ENCODE measurements at places on chromosomes 7 and 10.

DNA sequence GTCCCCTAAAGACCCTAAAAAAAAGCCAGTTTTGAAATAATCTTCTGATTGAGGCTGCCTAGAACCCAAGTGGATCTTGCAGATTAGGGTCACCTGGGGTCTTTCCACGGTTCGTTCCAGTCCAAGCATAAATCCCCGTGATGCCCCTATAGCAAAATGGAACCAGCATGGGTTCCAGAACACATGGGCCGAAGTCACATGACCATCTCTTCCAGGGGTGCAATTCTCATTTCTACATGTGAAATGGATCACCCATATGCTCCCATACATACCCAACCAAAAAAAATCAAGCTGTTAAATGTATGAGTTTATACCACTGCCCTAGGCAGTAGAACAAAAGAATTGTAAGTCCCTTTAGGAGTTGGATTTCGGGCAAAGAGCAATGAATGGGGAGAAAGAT, 245.4 kb downstream of the SKIDA1 start:
- DNase-seq, result no peak

- DNase-seq, result no peak
Observed at GRCh38 chr7:25636168-25636567, 407.9 kb upstream of the NPVF start.

DNA sequence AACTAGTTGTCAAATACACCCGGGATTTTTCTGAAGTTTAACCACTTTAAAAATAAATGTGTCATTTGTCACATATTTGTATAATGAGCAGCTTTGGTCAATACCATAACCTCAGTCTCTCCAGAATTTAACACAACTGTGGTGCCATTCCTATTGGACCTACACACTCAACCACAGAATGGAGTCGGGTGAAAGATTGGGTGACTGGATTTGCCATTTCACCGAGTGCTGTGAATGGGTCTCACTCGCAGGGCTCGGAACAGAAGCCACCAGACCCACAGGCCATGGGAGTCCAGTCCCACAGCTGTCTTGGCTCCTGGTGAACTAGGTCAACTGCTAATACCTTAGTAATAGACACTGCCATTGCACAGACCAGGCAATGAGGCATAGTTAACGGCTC, 298.4 kb downstream of the CCDC3 start:
- DNase-seq, result no peak

- DNase-seq, result no peak
Observed at GRCh38 chr10:69649786-69650550, 19.9 kb downstream of the FAM241B start.

DNA sequence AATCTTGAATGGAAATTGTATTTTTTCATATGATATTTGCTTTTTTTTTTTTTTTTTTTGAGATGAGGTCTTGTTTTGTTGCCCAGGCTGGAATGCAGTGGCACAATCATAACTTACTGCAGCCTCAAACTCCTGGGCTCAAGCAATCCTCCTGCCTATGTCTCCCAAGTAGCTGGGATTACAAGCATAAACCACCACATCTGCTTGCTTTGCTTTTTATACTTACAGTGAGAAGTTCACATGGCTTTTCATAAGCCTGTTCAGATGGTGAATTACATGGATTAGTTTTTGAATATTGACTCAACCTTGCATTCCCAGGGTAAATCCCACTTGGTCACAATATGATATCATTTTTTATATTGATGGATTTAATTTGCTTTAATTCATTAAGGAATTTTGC, 22.0 kb downstream of the LRRD1 start:
- no peak for DNase-seq

DNA sequence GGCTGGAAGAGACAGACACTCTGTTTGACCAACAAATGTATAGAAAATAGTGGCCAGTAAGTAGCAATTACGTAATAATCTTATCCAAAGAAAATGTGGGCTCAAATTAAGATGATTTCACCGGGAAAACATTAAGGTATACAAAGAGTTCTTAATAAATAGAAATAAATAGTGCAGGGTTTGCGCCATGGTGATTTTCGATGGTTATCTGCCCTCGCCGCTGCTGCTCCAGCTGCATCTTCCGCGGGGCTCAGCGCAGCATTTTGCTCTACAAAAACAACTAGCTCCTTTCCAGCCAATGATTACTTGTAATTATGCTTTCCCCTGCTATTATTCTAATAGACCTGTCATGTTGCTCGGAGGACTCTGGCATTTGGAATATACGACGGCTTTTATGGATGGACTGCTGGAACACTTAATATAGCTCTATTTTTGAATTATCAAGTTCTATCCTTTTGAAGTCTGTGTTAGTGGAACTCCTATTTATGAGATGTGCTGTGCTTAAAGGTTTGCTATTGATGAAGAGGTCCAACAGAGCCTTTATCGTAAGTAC, 103.8 kb downstream of the BUB3 start:
- DNase-seq, result no peak

DNA sequence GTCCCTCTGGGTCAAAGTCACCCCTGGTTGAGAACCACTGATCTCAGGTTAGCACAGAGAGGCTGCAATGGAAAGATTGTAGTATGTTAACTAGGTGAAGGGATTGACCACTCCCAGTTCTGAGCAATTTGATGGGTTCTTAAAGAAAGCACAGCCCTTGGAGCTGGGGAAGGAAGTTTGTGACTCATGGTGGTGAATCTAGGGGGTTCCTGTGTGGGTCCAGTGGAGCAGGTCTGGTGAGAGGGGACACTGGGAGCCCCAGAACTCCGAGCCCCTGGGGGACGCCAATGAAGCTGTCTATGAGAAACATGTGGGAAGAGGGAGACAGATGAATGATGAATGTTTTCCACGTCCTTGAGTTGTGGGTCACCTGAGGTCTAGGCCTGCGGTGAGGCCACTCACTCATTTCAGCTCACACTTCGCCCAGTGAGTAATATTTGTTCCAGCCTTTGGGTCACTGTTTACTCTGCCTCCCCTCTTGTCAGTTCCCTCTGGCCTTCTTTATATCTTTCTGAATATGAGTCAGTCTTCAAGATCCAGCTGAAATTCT, 341.9 kb downstream of the LRMDA start:
- no peak for DNase-seq

DNA sequence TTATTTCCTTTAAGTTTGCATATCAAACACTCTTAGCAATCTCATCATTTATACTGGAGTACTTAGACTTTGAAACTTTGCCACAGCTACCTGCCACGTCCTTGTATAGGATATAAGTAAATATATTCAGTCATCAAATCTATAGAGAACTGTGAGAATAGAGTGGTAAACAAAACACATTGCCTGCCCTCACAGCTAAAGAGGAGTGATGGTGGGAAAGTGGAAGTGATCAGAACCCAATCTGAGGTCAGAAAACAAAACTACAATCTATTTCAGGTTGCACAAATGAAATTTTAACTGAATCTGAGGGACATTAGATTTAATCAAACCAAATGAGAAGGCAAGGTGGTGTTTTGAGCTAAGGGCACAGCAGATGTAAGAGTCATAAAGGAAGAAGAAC, 74.8 kb downstream of the ZEB1 start:
- no peak for DNase-seq

DNA sequence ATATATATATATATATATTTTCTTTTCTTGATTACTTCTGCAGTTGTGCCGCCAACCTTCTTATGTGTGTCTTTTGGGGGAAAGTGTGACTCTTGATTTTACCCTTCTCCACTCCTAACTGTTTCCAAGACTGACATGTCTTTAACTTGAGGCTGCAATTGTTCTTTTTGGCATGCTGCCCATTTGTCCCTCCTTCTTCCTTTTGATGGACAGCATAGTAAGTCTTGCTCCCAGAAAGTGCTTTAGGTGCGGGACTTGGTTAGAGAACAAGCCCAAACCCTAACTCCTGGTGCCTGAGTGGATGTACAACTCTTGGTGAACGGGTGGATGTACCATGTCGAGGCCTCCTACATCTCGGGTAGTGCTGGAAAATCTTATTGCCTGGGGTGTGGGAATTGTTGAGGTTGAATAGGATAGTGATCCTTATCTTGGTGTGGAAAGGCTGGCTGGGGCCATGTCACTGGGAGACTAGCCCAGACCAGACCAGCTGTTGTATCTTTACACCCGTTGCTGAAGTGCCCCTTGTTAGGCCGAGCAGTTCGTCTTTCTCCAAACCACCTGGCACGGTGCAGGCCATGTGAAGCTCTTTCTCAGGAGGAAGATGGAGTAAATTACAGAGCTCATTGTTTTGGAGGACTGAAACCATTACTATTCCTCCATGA, 16.3 kb downstream of the TCF7L2 start:
- DNase-seq, result no peak

GRCh38 chr7:2306688-2307087, 7.6 kb downstream of the SNX8 start:
- DNase-seq, result no peak
